Fibroblast of lung (primary cell): ENCODE measurements at places on chromosomes 5 and 9. TPM values are rescaled to one million over a fixed set of nuclear protein-coding genes. Genes with fewer than 3 reads are reported as not detected.

SLC1A3 gene
- total RNA-seq = 3.1 and 3.3 TPM in 2 replicates

CCDC171 gene
- 4.6 and 4.8 TPM in 2 replicates for total RNA-seq

CTXN3 gene
- not detected in 2 replicates for total RNA-seq

WDR31 gene
- 3.1 and 4.0 TPM in 2 replicates for total RNA-seq

POU5F2 gene
- 0.51 and 0.66 TPM in 2 replicates for total RNA-seq

PCDHA9 gene
- 0.26 and 0.33 TPM in 2 replicates for total RNA-seq

IQGAP2 gene
- total RNA-seq = 7.9 and 8.5 TPM in 2 replicates
